Osteoblast (primary cell): ENCODE measurements at places on chromosomes 2 and 18. TPM values are rescaled to one million over a fixed set of nuclear protein-coding genes. Genes with fewer than 3 reads are reported as not detected.

- H3K4me1 ChIP-seq: peaks cover 6% of the 10 kb centered on the region
- no peak for DNase-seq
- H3K27me3 ChIP-seq: peaks cover 11% of the 10 kb centered on the region
- H3K36me3 ChIP-seq: no peaks in the 10 kb centered on the region
- no peak overlapping the region for H3K4me3 ChIP-seq
Observed at GRCh38 chr2:112001942-112002341, 53.1 kb upstream of the TMEM87B start.

DNA sequence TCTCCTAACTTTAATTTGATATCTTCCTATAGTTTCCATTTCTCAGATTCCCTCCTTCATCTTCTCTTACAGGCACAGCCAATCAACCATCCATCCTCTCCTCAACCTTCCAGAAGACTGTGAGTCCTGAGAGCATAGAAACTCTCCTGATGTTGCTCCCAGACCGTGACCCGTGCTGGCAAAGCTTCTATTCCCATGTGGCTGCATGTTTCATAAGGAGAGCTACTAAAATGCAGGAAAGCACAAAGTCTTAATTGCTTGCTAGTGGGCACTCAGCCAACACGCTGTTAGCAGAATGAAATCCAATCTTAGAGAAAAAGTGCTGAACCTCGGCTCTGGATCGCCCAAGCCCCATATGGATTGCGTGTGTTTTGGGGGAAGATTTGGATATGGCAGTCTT, 1244.7 kb upstream of the ZEB2 start:
- no peaks in the 10 kb centered on the region for H3K27me3 ChIP-seq
- no peak overlapping the region for H3K27ac ChIP-seq
- no peaks in the 10 kb centered on the region for H3K36me3 ChIP-seq
- no peak overlapping the region for H3K4me3 ChIP-seq
- peak; percentile 8 for DNase-seq

GRCh38 chr2:202932425-202933138, 20.5 kb downstream of the CARF start:
- peak; percentile 65 for DNase-seq
- H3K27me3 ChIP-seq: no peaks in the 10 kb centered on the region
- H3K4me3 ChIP-seq: peak overlapping the region; percentile 15
- peaks cover 19% of the 10 kb centered on the region for H3K4me1 ChIP-seq
- H3K36me3 ChIP-seq: no peaks in the 10 kb centered on the region

DNA sequence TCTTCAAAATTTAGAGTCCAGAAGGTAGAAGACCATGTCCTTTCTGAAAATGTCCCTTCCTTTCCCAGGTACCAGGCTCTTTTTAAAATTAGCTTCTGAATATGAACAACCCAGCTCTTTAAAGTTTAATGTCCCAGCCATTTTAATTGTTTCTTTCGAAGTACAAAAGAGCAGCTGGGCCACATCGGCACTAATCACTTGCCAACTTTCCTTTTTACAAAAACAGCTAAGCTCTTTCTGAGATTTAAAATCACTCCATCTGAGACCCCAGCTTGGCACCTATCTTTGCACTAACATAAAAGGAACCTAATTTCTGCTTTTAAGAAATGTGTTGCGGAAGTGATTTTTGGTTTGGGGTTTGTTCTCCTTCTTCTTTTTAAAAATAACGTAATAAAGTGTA, 2.6 kb downstream of the BOD1L2 start:
- no peaks in the 10 kb centered on the region for H3K36me3 ChIP-seq
- H3K4me3 ChIP-seq: no peak overlapping the region
- H3K4me1 ChIP-seq: no peaks in the 10 kb centered on the region
- no peak overlapping the region for H3K27ac ChIP-seq
- peaks cover 2% of the 10 kb centered on the region for H3K27me3 ChIP-seq

- H3K27me3 ChIP-seq: no peaks in the 10 kb centered on the region
- peaks cover 24% of the 10 kb centered on the region for H3K4me1 ChIP-seq
- DNase-seq: no peak
- H3K36me3 ChIP-seq: peaks cover 3% of the 10 kb centered on the region
- H3K27ac ChIP-seq: no peak overlapping the region
Observed at GRCh38 chr18:76410033-76410432, 85.0 kb downstream of the ZNF516 start.

DNA sequence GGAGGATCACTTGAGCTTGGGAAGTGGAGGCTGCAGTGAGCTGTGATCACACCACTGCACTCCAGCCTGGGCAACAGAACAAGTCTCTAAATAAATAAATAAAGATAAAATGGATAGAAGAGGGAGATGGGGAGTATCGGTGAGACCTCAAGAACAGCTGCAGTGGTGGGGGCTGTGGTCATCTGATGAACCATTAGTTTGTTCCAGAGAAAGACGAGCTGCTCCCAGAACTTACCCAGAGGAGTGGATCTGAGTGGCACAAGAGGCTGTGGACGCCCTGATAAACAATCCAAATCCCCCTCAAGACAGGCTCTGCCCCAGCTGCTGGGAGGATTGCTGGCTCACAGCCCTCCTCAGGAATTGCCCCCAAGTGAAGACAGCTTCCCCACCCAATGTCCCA, 26.7 kb downstream of the TMEM127 start:
- H3K27ac ChIP-seq: no peak overlapping the region
- H3K36me3 ChIP-seq: no peaks in the 10 kb centered on the region
- peaks cover 16% of the 10 kb centered on the region for H3K4me1 ChIP-seq
- DNase-seq: no peak

- no peaks in the 10 kb centered on the region for H3K36me3 ChIP-seq
- H3K4me1 ChIP-seq: no peaks in the 10 kb centered on the region
- no peak for DNase-seq
- H3K27ac ChIP-seq: no peak overlapping the region
Observed at GRCh38 chr2:77816618-77817017, 294.4 kb upstream of the LRRTM4 start.

DNA sequence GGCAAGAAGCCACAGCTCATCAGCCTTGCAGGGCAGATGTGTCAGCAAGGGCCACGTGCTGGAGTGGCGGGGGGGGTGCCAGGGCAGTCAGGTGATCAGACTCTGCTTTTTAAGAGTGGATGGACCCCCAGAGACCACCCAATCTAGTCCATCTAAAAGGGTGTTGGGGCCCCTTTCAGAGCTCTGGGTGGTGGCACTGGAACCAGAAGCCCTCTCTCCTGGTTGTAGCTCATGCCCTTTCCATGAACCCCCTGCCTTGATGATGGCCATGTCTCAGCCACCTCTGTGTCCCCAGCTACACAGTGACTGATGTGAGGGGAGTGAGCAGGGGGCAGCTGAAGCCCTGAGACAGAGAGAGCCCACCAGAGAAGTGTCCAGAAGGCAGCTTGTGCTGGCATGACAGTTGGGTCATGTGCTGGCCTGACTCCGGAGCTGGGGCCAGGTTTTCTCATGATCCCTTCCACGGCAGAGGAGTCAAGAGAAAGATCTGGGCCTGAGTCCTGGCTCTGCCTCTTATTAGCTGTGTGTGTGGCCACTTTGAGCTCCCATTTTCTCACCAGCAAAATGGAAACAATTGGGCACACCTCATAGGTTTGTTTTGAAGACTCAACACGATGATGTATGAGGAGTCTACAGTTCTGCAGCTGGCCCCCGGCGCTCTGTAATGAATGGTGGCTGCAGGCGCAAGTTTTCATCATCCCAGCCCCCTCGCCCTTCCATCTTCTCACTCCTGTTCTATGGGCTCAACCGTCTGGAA, 195.7 kb downstream of the ZFP36L2 start:
- H3K27me3 ChIP-seq: no peaks in the 10 kb centered on the region
- no peak overlapping the region for H3K27ac ChIP-seq
- H3K4me1 ChIP-seq: peaks cover 5% of the 10 kb centered on the region
- H3K4me3 ChIP-seq: no peak overlapping the region

DNA sequence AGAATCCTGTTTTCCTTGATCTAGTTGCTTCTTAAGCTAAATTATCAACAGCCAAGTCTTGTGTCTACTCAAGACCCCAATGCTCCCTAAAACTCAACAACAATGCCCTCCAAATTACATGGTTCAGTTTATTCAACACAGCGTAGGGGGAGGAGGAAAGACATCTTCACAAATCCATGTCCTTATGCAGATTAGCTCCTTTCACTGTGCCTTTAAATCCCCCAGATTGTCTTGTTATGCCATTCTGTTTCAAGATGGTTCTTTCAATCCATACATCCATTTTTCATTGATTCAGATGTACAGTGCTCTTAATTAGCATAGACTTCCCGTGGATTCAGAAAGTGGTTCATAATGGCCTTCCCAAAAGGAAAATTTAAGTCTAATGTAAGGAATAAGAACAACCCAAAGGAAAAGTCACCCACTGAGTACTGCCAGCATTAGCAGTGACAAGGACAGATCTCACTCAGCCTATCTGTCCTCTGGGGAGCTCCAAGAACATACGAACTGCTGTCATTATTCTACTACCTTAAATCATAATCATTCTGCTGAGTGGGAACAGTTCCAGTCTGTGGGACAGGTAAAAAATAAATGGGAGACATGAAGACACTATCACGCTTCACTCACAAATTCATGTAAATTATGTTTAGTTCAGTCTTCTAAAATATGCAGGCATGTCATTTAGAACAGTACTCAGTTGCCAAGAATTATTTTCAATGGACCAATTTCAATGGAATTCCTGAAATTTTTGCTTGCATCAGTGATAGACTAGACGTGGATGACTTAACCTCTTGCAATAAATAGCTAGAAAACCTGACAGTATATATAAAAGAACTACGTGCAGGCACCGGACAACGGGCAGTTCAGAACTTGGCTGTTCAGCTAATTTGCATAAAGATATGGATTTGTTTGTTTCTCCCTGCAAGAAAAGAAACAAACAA, 58.9 kb upstream of the RNU4ATAC start:
- peak; percentile 49 for DNase-seq
- H3K27ac ChIP-seq: peak overlapping the region; percentile 80
- peaks cover 21% of the 10 kb centered on the region for H3K36me3 ChIP-seq

GRCh38 chr2:29629495-29629894, 291.9 kb downstream of the ALK start:
- peaks cover 17% of the 10 kb centered on the region for H3K4me1 ChIP-seq
- no peak overlapping the region for H3K27ac ChIP-seq
- no peaks in the 10 kb centered on the region for H3K36me3 ChIP-seq
- no peak overlapping the region for H3K4me3 ChIP-seq
- DNase-seq: no peak

- H3K36me3 ChIP-seq: no peaks in the 10 kb centered on the region
- no peaks in the 10 kb centered on the region for H3K27me3 ChIP-seq
- H3K4me3 ChIP-seq: no peak overlapping the region
- no peak for DNase-seq
- no peak overlapping the region for H3K27ac ChIP-seq
Observed at GRCh38 chr18:47826157-47827074, 104.0 kb downstream of the SMAD2 start.

GRCh38 chr2:26394694-26395093, 7.0 kb upstream of the DRC1 start:
- no peak overlapping the region for H3K27ac ChIP-seq
- H3K36me3 ChIP-seq: peaks cover 6% of the 10 kb centered on the region
- peaks cover 9% of the 10 kb centered on the region for H3K4me1 ChIP-seq
- no peak for DNase-seq

DNA sequence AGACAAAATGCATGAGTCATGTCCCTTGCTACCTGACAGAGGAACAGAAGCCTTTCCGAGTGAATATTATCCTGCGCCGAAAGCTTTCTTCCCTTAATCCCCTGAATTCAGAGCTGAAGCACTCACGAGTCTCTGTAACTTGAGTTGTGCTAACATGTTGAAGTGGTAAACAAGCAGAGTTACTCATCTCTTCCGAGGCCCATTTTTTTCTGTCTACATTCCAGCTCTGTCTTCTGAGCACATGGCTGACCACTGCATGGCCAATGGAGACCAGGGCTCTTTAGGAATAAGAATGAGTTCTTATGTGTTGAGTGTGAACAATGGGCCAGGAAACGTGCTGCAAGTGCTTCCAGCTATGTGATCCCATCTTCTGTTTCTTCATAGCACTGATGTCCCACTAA, 73.1 kb upstream of the PID1 start:
- no peaks in the 10 kb centered on the region for H3K27me3 ChIP-seq
- no peak overlapping the region for H3K4me3 ChIP-seq
- no peaks in the 10 kb centered on the region for H3K36me3 ChIP-seq
- DNase-seq: no peak
- H3K27ac ChIP-seq: no peak overlapping the region

DNA sequence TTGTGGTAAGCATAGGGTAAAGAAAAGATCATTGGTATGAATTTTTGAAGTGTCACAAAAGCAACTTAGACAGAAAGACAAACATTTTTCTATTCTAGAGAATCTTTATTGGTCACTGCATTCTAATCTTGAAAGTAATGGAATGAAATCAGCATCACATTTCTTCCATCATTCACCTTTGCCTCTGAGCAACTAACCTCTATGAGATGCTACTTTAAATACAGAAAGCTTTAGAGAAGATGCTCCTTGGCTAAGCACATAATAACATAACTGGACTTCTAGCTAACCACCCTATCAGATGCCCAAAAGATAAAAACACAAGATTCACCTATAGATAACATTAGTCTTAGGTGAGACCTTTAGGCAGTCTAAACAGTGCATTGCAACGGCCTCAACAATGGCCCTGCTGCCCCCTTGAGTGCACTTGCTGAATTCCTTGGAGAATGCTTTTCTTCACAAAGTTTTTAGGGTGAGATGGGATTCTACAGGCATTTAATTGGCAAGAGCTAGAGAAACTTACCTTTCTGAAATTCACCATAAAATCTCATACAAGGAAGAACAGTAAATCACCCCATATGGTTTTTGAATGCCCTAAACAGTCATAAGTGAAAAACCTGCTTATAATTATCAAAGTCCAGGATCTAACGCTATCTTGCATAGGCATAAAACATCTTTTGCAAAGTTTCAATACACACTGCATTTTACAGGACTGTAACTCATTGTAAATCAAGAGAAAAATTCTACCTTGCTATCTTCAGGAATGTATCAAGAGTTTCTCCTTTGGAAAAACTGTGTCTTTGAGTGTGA, 791.3 kb upstream of the CHAC2 start:
- no peak for DNase-seq
- no peaks in the 10 kb centered on the region for H3K4me1 ChIP-seq

GRCh38 chr2:4551691-4552474, 848.5 kb downstream of the DCDC2C start:
- no peak for DNase-seq
- no peak overlapping the region for H3K4me3 ChIP-seq
- H3K27me3 ChIP-seq: no peaks in the 10 kb centered on the region
- no peak overlapping the region for H3K27ac ChIP-seq

- no peak overlapping the region for H3K4me3 ChIP-seq
- H3K27ac ChIP-seq: no peak overlapping the region
- H3K27me3 ChIP-seq: peaks cover 76% of the 10 kb centered on the region
- H3K4me1 ChIP-seq: peaks cover 10% of the 10 kb centered on the region
Observed at GRCh38 chr2:63054841-63055225, 4.2 kb downstream of the OTX1 start.

GRCh38 chr2:15986068-15986560, 45.8 kb downstream of the MYCN start:
- no peak for DNase-seq
- no peak overlapping the region for H3K27ac ChIP-seq
- H3K27me3 ChIP-seq: no peaks in the 10 kb centered on the region
- H3K4me1 ChIP-seq: no peaks in the 10 kb centered on the region
- H3K36me3 ChIP-seq: no peaks in the 10 kb centered on the region
- no peak overlapping the region for H3K4me3 ChIP-seq

- no peak overlapping the region for H3K4me3 ChIP-seq
- no peaks in the 10 kb centered on the region for H3K27me3 ChIP-seq
- no peaks in the 10 kb centered on the region for H3K36me3 ChIP-seq
- DNase-seq: no peak
- H3K4me1 ChIP-seq: no peaks in the 10 kb centered on the region
- no peak overlapping the region for H3K27ac ChIP-seq
Observed at GRCh38 chr2:132607426-132608090, 62.4 kb downstream of the LYPD1 start.

Gene PDK1
- 18.9 and 26.8 TPM in 2 replicates for total RNA-seq

Gene TMEM169
- 0.36 and 0.88 TPM in 2 replicates for total RNA-seq

Gene REG3A
- not detected in 2 replicates for total RNA-seq

Gene M1AP
- under 0.01 and 0.29 TPM in 2 replicates for total RNA-seq

Gene FAM124B
- not detected in 2 replicates for total RNA-seq

Gene SP5
- not detected in 2 replicates for total RNA-seq

Gene TFPI
- 123 and 154 TPM in 2 replicates for total RNA-seq

Gene CYP26B1
- total RNA-seq: under 0.01 TPM in 2 replicates

Gene ALKAL2
- not detected in 2 replicates for total RNA-seq

Gene RAPGEF4
- total RNA-seq: 0.36 and 0.59 TPM in 2 replicates

Gene MTCL1
- 38.0 and 44.5 TPM in 2 replicates for total RNA-seq
